ENCODE measurements at places on chromosomes 2 and 18. TPM values are rescaled to one million over a fixed set of nuclear protein-coding genes. Genes with fewer than 3 reads are reported as not detected.

FAM110C gene
- 0.22 TPM for total RNA-seq

- peaks cover 17% of the 10 kb centered on the region for H3K27me3 ChIP-seq
- no peak overlapping the region for H3K4me3 ChIP-seq
- no peak for DNase-seq
- H3K27ac ChIP-seq: no peak overlapping the region
- no peaks in the 10 kb centered on the region for H3K36me3 ChIP-seq
Measured at GRCh38 chr2:129801575-129801974, 177.9 kb upstream of the RAB6C start.

KCNS3 gene
- 0.41 TPM for total RNA-seq

DNA sequence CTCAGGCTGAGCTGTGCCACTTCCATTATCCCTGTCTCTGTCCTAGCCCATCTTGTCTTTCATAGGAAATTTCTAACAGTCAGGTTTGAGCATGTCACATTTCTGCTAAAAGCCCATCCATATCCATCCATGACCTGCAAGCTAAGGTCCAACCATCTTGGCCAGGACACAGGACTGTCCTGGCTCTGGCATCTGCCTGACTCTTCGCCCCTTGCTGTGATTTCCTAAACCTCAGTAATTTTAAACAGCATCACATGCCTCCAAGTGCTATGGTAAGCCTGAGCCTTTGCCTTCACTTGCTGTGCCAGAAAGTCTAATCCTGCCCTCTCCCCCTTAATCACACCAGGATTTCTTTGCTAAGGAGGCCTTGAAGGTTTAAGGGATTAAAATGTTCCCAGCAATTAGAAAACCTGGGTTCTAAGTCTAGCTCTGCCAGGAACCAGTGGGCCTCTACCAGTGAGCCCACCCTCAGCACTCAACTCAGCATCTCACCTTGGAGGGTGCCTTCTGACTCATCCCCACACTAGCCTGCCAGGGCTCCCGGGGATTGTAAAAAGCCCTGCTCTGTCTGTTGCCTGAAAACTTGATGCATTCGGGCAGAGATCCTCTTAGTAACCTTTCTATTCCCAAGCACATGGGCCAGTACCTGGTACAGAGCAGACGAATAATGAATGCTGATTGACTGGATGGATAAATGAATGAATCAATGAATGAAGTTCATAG is 411.0 kb downstream of the LRATD1 start:
- no peak overlapping the region for H3K27ac ChIP-seq
- peaks cover 12% of the 10 kb centered on the region for H3K4me1 ChIP-seq
- no peak overlapping the region for H3K4me3 ChIP-seq
- peaks cover 2% of the 10 kb centered on the region for H3K27me3 ChIP-seq

GRCh38 chr18:35511833-35512232 is 14.1 kb upstream of the INO80C start:
- H3K4me3 ChIP-seq: no peak overlapping the region
- no peaks in the 10 kb centered on the region for H3K36me3 ChIP-seq
- peak overlapping the region; percentile 38 for H3K27ac ChIP-seq
- peaks cover 71% of the 10 kb centered on the region for H3K4me1 ChIP-seq
- DNase-seq: no peak
- H3K27me3 ChIP-seq: no peaks in the 10 kb centered on the region

SNED1 gene
- total RNA-seq: 2.9 TPM

IL1RL1 gene
- not detected for total RNA-seq

- H3K27me3 ChIP-seq: no peaks in the 10 kb centered on the region
- no peak overlapping the region for H3K27ac ChIP-seq
- H3K4me3 ChIP-seq: no peak overlapping the region
- peaks cover 28% of the 10 kb centered on the region for H3K4me1 ChIP-seq
- no peaks in the 10 kb centered on the region for H3K36me3 ChIP-seq
Measured at GRCh38 chr18:77136076-77136718, 3.6 kb upstream of the MBP start.
